Islet precursor cell (in vitro differentiated cells): ENCODE measurements at places on chromosomes 1 and 21.

- no peak for DNase-seq
Observed at GRCh38 chr1:156063997-156064285, 3.0 kb downstream of the RAB25 start.

DNA sequence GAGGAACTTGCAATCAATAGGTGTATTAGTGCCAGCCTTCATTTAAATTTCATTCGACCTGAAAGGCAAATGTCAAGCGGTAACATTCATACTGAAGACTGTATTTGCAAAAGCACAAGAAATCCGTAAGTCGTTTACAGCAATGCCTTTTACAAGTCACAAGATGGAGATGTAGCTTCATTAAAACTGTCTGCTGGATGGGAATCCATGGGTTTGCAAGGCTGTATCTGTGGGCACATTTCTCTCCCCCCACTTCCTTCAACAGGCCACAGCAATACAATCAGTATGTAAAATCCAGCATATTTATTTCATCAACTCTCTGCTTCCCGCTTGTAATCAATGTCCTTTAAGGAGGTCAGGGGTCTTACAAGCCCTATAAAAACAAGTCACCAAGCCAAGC lies 147.1 kb downstream of the SLC45A1 start:
- DNase-seq: no peak

GRCh38 chr1:61143821-61144424 lies 61.6 kb downstream of the NFIA start:
- DNase-seq: no peak

DNA sequence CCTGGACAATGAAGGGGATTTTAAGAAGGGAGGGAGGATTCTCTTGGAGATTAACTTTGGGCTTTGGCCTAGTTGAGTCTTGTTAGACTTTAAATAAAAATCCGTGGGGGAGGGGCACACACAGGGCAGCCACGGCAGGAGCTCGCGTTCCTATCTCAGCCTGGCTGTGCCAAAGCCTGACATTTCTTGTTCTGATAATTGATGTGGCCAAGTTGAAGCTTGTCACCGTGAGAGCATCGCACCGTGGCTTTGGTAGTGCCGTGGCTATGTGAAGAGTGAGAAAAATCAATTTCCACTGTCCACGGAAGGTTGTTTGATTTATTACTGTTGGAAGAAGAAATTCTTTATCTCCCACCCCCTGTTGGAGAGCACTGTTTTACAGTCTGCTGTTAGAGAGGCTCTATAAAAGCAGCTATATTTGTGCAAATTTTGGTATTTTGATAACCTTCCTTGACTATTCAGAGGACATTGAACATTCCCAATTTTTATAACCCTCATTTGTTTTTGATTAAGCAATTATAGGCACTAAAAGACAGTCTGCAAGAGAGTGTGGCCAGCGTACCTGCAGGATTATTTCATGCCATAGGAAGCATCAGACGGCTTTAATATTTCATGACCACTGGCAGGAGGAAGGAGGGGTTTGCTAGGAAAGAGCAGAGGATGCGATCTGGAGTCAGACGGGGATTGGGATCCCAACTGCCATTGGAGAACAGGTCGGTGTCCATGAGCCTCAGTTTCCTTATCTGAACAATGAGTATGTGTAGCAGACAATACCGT lies 160.7 kb downstream of the KAZN start:
- DNase-seq: no peak

DNA sequence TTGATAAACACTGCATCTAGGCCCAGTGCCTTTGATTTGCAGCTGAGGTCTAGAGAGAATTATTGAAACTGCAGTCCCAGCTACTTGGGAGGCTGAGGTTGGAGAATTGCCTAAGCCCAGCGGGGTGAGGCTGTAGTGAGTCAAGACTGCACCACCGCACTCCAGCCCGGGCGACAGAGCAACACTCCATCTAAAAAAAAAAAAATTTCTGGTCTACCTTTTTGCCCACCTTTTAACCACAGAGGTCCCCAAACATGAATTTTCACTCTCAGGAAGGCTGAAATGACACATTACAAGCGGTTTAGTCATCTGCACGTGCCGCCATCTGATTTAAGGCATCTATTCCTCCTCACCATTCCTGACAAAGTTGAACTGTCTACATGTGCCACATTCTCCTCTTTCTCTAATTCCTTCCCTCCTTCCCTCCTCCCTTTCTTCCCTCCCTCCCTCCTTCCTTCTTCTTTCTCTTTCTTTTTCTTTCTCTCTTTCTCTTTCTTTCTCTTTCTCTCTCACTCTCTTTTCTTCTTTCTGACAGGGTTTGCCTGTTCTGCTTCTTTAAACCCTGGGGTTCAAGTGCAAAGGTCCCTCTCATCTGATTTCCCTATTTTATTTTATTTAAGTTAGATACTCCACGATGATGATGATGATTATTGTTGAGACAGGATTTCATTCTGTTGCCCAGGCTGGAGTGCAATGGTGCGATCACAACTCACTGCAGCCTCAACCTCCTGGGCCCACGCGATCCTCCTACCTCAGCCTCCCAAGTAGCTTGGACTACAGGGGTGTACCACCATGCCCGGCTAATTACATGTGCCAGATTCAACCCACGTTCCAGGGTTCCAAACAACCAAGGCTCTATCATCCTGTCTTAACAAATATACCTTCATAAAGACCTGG lies 3.0 kb upstream of the SOD1 start:
- DNase-seq: no peak

DNA sequence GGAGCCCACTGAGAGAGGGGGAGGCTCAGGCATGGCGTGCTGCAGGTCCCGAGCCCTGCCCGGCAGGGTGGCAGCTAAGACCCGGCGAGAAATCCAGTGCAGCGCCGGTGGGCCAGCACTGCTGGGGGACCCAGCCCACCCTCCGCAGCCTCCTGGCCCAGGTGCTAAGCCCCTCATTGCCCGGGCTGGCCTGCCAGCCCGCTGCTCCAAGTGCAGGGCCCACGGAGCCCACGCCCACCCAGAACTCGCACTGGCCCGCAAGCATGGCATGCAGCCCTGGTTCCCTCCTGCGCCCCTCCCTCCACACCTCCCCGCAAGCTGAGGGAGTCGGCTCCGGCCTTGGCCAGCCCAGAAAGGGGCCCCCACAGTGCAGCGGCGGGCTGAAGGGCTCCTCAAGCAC lies 61.5 kb downstream of the C21orf91 start:
- DNase-seq: no peak

DNA sequence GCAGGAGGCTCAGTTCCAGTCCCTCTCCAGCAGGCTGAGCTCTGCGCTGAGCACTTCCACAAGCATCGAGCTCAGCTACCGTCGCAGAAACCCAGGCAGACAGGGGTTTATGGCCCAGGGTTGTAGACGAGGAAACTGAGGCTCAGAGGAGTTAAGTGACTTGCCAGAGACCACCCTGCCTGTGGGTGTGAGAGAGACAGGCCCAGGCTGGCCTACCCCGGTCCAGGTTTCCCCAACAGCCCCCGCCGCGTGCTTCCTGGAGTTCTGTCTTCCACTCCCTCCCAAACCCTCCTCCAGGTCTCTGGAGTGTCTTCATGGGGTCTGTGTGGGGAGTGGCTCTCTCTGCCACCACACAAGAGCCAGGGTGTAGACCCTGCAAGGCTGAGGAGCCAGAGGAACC lies 615.9 kb downstream of the PTPRU start:
- DNase-seq: peak; percentile 25

DNA sequence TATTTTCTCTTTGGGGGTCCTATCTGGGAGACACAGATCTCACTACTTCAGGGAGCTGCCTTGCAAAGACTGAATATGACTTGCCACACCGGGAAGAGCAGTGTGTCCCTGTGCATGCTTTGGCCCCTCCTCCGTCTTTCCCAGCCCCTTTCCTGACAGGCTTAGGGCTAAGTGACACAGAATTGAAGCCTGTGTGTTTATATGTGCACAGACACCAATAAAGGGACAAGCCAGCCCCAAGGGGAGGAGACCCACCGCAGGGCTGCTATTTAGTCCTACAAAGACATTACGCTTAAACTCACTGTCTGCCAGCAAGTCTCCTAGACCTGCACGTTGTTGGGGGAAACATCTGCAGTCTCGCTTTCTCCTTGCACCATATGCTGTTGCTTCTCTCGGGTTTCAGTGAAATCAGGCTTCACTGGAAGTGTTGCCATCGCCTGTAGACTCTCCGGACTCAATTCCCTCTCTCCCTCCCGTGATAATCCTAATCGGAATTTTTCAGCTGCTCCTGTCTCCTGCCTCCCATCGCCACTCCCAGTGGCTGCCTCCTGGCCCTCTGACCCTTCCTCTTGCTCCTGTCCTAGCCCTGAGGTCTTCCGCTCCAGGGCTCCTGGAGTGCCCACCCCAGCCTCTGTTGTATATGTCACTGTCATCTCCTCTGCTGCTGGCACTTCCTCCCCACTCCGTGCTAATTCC lies 58.5 kb upstream of the LRRC53 start:
- DNase-seq: peak; percentile 63

DNA sequence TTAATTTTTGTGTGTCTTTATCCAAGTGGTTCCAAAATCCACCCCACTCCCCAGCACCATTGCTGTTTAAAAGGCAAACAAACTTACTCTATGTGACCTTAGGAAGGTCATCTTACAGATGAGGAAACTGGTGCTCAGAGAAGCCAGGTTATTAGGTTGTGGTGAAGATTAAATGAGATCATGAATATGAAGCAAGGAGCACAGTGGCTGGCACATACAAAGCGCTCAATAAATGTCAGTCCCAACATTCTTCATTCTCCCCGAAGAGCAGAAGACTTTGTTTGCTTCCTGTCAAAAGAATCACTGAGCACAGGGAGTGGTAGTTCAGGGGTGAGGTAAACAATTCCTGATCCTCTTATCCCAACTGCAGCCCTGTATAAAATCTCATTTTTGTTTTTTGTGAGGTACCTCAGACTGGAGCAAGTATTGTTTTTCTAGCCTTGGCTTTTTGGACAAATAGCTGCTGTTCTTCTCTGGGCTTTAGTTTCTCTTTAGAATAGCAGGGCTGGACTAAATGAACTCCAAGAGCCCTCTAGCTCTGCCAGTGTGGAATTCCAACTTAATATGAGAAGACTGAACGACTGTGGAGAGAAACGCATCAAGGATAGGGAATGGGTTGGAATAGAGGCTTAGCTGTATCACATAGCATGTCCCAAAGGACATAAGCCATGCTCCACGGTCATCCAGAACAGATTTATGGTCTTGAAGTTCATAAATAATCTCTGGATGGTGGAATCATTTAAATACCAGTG lies 455.3 kb upstream of the USP24 start:
- no peak for DNase-seq

DNA sequence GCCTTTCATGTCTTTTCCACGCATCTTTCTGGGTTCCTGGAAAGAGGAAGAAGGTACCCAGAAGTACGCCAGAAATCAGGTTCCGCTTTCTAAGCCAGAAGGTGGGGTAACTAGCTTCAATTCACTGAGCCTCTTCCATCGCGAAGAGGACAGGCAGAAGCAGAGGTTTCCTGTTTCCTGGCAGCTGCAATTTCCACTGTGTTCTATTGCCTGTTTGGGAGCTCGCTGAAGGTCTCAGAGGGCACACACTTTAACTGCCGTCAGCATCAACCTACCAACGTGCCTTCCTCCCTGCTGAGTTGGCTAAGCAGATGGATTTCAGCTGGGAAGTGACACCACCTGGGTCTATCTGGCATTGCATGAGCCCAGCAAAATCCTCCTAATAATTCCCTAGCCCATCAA lies 10.0 kb downstream of the NCF2 start:
- DNase-seq: peak; percentile 70

GRCh38 chr1:200518524-200518923 lies 102.0 kb downstream of the KIF14 start:
- no peak for DNase-seq

GRCh38 chr1:166785987-166786386 lies 53.3 kb upstream of the POGK start:
- no peak for DNase-seq

- no peak for DNase-seq
Observed at GRCh38 chr1:14142397-14143100, 442.6 kb downstream of the PRDM2 start.

DNA sequence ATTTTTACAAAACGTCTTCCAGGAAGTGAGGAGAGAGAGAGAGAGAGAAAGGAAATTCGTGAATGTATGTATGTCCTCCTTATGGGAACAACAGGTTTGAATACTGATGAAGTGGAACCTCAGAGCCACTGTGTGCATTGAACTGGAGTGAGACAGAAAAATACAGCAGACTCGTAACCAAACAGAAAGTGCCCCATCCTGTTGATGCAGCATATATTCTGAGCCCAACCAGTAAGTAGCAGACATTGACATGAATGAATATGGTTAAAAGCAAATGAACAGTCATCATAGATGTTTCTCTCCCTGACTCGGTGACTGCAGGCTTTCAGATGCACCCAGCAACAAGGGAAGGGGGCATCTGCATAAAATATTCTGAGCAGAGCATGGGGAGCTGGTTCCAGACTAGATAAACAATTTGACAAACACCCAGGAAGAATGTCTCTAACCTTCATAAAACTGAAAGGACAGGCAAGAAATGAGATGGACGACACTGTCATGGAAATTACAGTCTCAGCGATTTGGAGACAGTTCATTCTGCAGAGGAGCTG lies 471.0 kb upstream of the PBX1 start:
- no peak for DNase-seq

DNA sequence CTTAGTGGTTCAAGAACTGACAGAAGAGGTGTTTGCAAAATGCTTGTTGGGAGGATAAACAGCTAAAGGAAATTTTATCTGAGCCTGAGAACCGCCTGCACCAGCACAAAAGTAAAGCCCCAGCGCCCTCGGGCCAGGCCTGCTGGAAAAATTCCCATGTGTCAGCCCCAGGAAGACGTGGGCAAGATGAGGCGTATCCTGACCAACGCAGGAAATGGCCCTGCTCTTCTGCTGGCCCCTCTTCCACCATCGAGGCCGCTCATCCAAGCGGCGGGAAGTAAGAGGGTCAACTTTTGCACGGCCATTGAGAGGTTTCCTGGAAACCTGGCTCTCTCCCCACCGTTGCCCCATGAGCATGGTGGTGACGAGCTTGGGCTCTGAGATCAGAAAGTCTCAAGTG lies 39.6 kb downstream of the LRRC3 start:
- DNase-seq: no peak

DNA sequence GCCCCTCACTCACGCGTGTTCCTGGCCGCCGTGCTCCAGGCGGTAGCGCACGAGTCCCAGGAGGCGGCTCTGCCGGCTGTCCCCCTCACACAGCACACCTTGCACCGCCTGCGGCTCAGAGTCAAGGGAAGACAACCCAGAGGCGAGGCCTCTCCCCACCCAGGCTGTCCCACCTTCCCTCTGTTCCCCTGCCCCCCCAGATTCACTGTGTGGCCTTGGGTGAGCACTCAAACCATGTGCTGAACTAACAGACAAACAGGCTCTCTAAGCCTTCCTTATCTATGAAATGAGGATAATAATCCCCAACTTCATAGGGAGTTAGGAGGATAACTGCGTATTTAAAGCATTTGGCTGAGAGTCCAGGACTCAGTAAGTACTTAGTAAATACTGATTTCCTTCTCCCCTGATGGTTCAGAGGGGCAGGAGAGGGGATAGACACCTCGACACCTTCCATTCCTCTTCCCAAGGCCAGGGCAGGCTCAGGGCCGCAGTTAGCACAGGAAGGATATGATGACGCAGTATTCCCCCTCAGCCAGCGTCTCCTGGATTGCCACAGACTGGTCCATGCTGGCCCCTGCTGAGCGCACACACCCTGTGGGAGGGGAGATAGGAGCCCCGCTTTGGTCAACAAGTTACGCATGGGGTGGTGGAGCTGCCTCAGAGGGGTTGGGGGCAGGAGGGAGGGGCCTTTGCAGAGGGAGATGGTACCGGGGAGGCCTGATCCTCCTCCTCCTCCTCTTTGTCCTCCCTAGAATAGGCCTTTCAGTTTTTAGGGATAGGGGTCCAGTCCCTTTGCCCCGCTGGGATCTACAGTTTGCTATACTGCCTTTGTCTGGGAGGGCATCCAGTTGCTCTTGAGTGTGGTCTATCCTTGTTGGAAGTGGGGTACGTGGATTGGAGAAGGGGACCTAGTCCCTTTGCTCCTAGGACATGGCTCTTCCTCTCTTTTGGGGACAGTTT lies 830 bp downstream of the INPP5B start:
- no peak for DNase-seq
